ENCODE measurements at places on chromosomes 16 and 17.

- no peak for DNase-seq
Measured at GRCh38 chr17:82444284-82444893, 6.2 kb downstream of the CYBC1 start.

GRCh38 chr16:86510465-86511261 lies at the start of gene FOXF1:
Gene FOXF1, plus strand, starts transcription at chr16:86510527. Its CDS starts 43 bp downstream, at chr16:86510570.
- DNase-seq: no peak

- no peak for DNase-seq
Measured at GRCh38 chr16:86002178-86002900, 103.4 kb downstream of the IRF8 start.

DNA sequence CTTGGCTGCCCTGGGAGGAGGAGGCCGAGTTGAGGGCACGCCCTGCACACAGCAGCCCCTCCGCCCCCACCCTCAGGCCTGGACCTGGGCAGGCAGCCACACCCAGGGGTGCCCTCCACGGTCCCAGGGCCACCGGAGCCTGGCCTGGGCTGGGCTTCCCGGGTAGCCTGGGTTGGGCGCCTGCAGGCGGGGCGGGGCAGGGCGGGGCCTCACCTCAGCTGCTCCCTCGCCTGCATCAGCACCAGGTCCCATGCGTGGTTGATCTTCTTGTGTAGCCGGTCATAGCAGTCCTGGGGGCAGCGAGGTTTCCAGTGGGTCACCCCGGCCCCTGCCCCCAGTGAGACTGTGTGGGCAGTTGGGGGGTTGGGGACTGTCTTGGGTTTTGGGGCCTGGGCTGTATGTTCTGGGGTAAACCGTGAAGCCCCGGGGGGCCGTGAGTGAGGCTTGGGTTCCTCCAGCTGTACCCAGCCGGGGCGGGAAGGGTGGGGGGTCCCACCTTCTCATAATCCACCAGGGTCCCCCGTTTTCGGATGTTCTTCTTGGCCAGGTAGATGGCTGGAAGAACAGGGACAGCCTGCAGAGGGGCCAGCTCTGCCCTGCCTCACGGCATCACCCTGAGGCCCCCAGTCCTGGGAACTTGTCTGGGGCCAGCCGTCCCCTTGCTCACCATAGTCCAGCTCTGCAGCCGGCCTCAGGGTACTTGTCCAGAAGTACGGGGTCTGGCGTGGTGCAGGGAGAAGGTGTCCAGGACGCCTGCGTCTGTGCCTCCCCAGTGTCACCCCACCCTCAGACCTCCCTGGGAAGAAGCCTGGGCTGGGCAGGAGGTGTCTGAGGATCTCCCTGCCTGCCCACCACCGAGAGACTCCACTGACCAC lies 2.0 kb downstream of the RGS11 start:
- DNase-seq: no peak

DNA sequence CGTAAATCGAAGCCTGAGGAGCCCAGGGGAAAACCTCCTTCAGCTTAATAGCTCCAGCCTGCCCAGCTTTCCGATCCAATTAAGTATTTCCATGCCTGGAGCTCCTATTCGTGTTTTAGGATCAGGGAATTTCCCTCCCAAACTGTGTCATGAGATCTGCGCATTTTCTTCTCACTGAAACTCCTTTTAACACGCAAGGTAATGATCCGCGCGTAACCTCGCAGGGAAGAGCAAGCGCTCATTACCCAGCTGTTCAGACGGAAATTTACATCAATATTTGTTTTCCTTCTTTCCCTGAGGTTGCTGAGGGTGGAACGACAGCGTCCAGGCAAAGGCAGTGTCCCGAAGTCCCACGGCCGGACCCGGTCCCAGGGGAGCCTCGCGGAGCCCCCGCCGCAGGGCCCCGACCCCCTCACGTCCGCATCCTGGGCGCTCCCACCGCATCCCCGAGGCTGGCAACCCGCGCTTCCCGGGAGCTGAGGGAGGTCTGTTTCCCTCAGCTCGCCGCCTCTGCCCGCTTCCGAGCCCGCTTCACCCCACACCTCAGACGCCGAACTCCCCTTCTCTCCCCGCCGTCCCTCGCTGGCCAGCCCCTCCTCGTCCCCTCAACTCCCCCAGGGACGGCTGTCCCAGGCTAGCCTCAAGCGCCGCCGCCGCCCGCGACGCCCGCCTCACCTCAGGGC lies 415 bp downstream of the ABCA5 start:
- DNase-seq: no peak

- peak; percentile 24 for DNase-seq
Measured at GRCh38 chr16:57268804-57269800, 15.4 kb downstream of the PLLP start.

GRCh38 chr17:45675012-45675411 lies 109.1 kb upstream of the CRHR1 start:
- no peak for DNase-seq

- DNase-seq: no peak
Measured at GRCh38 chr16:73043828-73044467, 4.0 kb downstream of the ZFHX3 start.

- peak; percentile 52 for DNase-seq
Measured at GRCh38 chr17:7173687-7174602, 5.2 kb downstream of the ASGR1 start.

DNA sequence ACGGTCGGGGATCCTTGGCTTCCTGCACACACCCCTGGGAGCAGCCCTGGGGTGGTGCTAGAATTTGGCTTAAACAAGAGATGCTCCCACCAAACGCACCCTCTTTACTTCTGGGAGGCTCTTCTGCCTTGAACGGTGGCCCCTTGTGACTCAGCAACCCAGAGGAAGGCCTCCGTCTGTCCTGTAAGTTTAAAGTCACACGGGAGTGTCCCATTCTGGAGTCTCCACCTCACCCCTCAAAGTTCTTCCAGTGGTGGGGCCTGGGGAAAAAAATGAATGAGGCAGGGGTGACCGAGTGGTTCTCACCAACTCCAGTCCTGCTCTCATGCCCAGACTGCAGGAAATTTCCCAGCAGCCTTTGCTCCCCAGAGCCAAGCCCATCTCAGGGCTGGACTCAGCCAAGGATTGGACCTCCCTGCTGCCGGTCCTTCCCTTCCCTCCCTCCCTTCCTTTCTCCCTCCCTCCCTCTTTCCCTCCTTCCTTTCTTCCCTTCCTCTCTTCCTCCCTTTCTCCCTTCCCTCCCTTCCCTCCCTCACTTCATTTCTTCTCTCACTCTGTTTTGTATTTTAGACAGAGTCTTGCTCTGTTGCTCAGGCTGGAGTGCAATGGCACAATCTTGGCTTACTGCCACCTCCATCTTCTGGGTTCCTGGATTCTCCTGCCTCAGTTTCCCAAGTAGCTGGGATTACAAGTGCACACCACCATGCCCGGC lies 11.4 kb downstream of the ITGAD start:
- DNase-seq: no peak

DNA sequence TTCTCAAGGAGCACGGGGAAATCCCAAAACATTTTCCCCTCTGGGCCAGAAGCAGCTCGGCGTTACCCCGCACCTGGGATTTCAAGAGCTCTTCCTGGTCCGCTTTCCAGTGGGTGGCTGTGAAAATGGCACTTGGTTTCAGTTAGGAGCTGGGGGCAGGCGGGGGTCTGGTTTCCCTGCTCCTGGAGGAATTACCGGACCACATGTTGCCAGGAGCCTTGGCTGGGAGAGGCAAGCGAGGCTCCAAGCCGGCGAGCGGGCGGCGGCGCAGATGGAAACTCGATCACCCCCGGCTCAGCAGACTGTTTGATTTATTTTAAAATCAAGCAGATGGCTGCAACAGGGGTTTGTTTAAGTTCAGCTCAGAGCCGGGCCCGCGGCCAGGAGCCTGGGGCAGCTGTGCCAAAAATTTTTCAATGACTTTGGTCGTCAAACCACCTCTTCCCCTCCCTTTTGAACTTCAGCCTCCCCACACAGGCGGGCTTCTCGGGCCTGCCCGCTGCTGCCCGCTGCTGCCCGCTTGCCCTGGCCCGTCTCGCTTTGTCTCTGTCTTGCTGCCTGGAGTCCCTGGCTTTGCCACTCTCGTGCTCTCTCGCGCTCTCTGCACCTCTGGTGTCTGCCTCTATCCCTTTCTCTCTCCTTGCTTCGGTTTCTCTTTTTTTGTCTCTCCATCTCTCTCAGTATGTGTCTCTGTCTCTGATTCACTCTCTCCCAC lies 108.0 kb upstream of the CIBAR2 start:
- no peak for DNase-seq

- DNase-seq: no peak
Measured at GRCh38 chr16:27847030-27847550, 216.4 kb downstream of the GSG1L start.

DNA sequence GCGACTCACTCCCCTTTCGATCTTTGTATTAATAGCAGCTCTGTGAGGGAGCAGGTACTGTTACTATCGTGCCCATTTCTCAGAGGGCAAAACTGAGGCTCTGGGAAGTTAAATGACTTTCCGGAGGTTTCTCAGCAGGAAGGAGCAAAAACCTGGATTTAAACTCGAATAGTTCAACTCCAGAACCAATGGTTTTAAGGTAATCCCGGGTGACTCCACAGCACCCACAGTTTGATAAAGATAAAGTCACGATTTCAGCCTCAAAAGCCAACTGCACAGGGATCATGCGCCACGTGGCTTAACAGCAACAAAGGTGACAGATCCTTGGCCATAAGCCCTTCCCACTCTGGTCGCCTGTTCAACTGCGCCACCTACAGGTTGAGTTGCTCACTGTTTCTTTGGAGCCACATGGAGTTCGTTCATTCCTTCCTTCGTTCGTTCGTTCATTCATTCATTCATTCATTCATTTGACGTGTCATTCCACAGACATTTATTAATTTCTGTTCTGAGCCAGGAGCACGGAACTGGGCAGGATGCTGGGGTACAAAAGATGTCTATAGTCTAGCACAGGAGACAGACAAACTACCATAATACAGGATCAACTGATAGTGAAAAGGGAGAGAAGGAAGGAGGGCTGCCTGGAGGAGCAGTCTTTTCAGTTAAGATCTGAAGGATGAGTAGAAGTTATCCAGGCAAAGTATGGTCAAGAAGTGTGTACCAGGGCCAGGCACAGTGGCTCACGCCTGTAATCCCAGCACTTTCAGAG lies 134.8 kb downstream of the HS3ST2 start:
- DNase-seq: peak; percentile 38

DNA sequence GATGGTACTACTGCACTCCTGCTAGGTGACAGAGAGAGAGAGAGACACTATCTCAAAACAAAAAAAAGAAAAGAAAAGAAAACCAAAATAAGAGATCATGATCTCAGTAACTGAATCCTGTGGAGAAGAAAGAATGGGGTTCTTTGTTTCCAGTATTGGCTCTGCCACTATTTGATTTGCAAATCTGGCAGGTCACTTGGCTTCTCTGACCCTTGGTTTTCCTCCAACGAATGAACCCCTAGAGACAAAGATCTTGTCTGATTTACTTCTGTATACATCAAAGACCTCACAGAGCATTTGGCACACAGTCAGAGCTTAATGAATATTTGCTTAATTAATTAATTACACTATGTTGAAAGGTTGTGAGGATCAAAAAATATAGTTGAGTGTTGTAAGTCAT lies 47.9 kb upstream of the NLK start:
- DNase-seq: no peak

GRCh38 chr16:7615565-7615964 lies 282.9 kb downstream of the RBFOX1 start:
- no peak for DNase-seq

- DNase-seq: no peak
Measured at GRCh38 chr16:8853611-8854010, 15.2 kb downstream of the CARHSP1 start.

GRCh38 chr16:2180962-2181923 lies 15.2 kb downstream of the CASKIN1 start:
- DNase-seq: no peak

- no peak for DNase-seq
Measured at GRCh38 chr17:19978805-19979211, 1.2 kb upstream of the AKAP10 start.

GRCh38 chr16:64370112-64370511 lies 751.8 kb downstream of the CDH11 start:
- DNase-seq: no peak

- no peak for DNase-seq
Measured at GRCh38 chr17:47905221-47905733, 9.2 kb downstream of the SP2 start.

DNA sequence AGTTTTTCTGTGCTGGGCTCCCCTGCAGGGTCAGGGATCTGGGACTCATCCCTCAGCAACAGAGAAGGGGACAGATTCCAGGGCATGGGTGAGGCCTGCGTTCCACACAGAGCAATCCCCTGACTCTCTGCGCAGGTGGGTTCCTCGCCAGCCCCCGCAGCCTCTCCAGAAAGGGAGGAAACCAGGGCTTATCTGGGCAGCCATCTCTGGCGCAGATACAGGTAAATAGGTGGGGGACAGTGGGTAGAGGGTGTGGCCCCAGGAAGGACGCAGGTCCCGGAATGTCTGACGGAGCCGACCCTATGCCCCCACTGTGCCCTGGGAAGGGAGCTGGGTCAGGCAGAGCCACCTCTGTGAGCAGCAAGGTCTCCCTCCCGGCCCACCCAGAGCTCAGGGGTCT lies 23.2 kb downstream of the PIEZO1 start:
- DNase-seq: no peak

- no peak for DNase-seq
Measured at GRCh38 chr16:52861614-52862022, 191.1 kb downstream of the CHD9NB start.

DNA sequence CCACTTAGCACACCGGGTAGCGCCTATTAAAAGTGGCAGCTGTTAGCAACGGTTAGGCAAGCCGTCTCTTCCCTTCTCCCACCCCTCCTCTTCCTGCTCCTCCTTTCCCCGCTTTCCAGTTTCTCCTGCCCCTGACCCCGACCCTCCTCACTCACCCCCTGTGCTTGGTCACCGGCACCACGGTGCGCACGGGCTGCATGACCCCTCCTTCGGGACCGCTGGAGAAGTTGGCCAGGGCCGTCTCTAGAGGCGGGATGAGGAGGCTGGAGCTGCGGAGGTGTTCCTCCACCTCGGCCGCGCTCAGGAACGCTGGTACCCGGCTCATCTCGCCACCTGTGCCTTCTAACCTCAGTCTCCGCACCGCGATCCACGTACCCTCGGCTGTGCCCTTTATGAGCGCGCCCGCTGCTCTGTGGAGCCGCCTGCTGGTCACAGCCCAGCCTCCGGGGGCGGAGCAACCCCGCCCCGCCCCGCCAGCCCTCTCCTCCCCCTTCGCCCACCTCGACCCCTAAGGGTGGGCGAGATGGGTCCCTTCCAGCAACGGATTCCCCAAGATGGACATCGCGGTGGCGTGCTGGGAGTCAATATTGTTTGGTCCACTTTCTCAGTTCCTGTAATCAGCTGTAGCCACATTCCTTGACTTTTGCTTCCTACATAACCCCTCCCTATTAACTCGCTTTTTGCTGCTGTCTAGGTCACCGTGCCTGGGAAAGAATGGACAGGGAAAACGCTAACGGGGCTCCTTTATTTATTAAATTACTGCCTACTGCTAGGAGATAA lies at the start of gene CRYM:
CRYM (minus strand) TSS at position 364 of the 780 bp plus-strand sequence; CDS start at position 325, 39 bp downstream.
- peak; percentile 23 for DNase-seq

GRCh38 chr17:67326440-67326839 lies 39.9 kb downstream of the PSMD12 start:
- DNase-seq: no peak

All from CD4-positive, alpha-beta T cell treated with Interleukin-6 for 4 hours (primary cell).